ENCODE measurements at places on chromosomes 5 and 9.

DNA sequence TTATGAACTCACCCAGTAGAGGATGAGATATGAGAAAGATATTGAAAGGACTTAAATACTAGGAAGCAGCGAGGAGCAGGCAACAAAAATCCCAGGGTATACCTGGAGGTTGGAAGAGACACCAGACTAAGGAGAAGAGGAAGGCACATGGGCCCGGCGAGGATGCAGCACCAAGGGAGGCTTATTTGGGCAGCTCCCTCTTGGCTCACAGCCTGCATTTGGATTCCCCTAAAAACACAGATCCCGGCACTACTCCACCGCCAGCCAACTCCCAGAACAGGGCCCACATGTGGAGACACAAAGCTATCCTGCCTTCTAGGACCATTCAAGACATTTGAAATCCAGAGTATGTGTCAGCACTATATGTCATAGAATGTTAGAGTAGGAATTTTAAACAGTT is 199.8 kb upstream of the FBXL7 start:
- DNase-seq, result no peak

- DNase-seq, result peak; percentile 50
These were observed 66.7 kb downstream of the SIL1 start for GRCh38 chr5:139131465-139131864.

- DNase-seq, result no peak
These were observed 17.4 kb upstream of the CTSL start for GRCh38 chr9:87708546-87708945.

DNA sequence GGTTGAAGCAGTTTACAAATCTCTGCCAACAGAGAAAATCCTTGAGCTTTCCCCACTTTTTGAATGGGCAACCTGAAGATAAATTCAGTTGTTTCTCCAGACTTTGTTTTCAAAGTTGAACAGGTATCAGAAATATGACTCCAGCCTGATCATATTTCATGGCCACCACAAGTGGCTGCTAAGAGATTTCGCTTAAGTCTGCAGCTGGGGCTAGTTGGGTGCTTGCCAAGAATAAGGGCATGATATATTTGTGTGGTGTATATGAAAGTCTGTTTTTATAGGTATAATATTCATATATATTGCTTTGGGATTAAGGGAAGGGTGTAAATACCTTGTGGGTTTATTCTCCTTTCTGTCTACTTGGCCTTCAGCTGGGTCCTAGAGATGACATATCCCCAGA is 168.4 kb upstream of the GDNF start:
- peak; percentile 57 for DNase-seq

- no peak for DNase-seq
These were observed 586.9 kb downstream of the CCDC171 start for GRCh38 chr9:16139774-16140173.

GRCh38 chr5:157085930-157086329 is 22.9 kb downstream of the HAVCR2 start:
- DNase-seq, result no peak

DNA sequence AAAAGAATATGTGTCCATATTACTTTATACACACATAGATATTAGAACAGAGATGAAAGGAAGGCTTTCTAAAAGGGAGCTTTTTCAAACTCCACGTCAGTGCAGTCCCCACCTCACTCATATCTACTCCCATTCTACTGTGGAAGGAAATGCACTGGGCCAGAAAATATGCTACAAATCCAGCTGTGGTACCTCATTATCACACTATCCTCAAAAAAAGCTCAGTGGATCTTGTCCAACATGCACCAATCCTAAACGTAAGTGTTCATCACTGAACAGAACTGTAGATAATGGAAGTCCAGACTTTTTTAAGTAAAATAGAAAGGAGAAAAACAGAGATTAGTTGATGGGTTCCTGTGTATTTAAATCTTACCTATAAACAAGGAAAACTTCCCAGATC is 27.9 kb downstream of the TRPM6 start:
- DNase-seq, result no peak

GRCh38 chr9:137029058-137029936 is 1.3 kb upstream of the ABCA2 start:
- DNase-seq, result no peak

GRCh38 chr5:180373454-180373853 is 20.3 kb upstream of the GFPT2 start:
- no peak for DNase-seq

DNA sequence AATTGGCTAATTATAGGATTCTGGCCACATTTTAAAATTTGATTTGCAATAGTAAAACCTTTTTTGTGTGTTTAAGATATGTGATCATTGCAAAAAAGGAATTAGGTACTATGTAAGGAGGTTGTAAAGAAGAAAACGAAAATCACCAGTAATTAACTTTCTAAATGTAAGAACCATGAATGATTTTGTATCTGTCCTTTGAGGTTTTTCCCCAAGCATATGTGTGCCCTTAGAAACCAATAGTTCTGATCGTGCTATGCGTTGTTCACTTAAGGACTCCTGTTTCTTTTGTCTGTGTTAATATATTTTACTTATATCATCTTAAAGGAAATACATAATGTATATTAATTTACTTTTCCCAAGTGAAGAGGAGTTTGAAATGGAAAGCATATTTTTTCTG is 410.2 kb downstream of the PSAT1 start:
- no peak for DNase-seq

DNA sequence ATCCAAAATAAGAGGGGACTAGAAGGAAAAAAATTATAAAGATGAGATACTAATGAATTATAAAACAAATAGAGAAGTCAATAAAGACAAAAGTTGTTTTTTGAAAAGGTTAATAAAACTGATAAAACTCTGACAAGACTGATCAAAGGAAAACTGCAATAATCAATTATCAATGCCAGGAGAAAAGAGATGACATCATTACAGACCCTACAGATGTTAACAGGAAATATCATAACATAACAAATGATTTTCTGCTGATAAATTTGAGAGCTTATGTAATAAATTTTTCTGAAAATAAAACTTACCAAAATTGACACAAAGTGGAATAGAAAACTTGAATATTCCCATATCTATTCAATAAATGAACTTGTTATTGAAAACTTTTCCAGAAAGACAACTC is 34.3 kb upstream of the CEP72 start:
- DNase-seq, result no peak

GRCh38 chr5:159910843-159911229 is 5.4 kb upstream of the ADRA1B start:
- DNase-seq, result no peak

DNA sequence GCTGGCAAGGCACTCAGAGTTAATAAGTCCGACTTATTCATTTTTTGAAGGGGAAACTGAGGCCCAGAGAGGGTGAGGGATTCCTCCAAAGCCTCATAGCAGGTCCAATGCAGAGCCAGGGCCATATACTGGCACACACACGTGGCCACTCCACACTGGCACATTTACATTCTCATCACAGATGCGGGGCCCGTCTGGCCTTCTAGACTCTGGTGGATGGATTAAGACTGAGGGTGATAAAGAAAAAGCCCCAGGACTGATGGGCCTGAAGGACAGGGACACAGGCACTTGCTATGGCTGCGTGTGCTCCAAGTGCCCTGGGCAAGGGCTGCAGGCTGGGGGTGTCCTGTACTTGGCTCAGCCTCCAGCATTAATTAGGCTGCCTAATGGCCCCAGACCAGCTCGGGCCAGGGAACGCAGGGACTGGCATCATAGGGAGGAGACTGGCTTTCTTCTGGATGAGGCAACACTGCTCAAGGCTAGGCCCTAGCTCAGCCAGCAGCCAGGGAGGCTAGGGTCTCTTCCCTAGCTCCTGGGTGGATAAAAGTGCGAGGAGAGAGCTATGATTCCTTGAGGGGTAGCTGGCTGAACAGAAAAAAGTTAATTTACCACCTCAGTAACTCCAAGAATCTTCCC is 28.5 kb upstream of the CSF1R start:
- DNase-seq, result no peak

DNA sequence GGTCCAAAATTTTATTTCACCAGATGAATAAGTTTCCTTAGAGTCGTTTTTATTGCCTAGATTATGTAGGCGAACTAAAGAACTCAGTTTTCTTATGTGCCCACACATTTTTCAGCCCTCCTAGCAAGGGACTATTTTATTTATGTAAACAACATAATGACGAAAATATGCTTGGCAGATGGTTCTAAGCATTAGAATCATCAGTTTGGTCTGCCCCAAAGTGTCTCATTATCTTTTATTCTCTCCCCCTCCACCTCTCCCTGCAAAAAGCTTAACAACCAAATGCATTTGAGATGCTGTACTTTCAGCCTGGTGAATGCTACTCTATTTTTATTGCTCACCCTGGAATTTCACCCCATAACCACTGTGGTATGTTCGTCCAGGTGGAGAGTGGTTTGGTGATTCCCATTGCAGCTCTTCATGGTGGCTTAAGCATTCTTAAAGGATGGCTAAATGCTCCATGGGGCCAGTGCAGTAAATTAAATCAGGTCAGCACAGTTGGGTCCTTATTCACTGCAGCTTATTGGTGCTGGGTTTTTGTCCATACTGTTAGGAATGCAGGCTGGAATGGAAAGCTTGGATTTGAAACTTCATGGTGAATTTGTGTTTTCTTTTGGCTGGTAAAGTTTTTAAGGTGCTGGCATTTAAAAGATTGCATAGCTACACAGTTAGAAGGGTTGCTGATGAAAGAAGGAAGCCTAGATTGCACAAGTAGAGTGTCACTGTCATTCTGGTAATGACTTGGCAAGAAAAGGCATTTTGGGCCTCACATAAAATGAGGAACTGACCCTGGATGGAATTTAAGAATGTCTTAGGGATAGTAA is 39.2 kb downstream of the TLE4 start:
- no peak for DNase-seq

- no peak for DNase-seq
These were observed 122.3 kb downstream of the MAST4 start for GRCh38 chr5:66718374-66719002.

GRCh38 chr5:17046320-17046719 is 110.2 kb upstream of the MYO10 start:
- no peak for DNase-seq

- DNase-seq, result no peak
These were observed 287.2 kb downstream of the CTNND2 start for GRCh38 chr5:11617080-11617479.
